Endodermal cell (in vitro differentiated cells): ENCODE measurements at places on chromosomes 4 and X.

- H3K36me3 ChIP-seq: no peaks in the 10 kb centered on the region
- no peak overlapping the region for H3K4me3 ChIP-seq
- no peaks in the 10 kb centered on the region for H3K27me3 ChIP-seq
- DNase-seq: peak; percentile 84
- H3K27ac ChIP-seq: no peak overlapping the region
Measured at GRCh38 chr4:17447675-17448298, 64.1 kb downstream of the QDPR start.

GRCh38 chrX:15498741-15499140, 1.9 kb upstream of the BMX start:
- H3K27me3 ChIP-seq: no peaks in the 10 kb centered on the region
- no peak overlapping the region for H3K27ac ChIP-seq
- no peak for DNase-seq
- no peak overlapping the region for H3K4me3 ChIP-seq
- H3K36me3 ChIP-seq: no peaks in the 10 kb centered on the region

GRCh38 chr4:21628116-21628670, 320.4 kb downstream of the KCNIP4 start:
- no peak overlapping the region for H3K27ac ChIP-seq
- no peak for DNase-seq
- no peak overlapping the region for H3K4me3 ChIP-seq
- no peaks in the 10 kb centered on the region for H3K27me3 ChIP-seq

DNA sequence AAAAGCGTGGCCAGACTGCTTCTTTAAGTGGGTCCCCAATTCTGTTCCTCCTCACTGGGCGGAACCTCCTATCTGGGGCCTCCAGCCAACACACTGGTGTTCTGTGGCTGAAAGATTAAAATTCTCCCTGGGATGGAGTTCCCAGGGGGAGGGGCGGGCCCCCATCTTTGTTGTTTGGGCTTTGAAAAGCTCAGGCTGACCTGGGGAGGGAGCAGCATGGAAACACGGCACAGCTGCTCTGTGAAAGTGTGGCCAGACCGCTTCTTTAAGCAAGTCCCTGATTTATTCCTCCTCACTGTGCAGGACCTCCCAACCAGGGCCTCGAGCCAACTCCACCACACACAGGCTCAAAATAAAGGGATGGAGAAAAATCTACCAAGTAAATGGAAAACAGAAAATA, 219.5 kb downstream of the TMEM47 start:
- no peaks in the 10 kb centered on the region for H3K4me1 ChIP-seq
- H3K4me3 ChIP-seq: no peak overlapping the region
- no peak overlapping the region for H3K27ac ChIP-seq
- H3K36me3 ChIP-seq: no peaks in the 10 kb centered on the region
- no peaks in the 10 kb centered on the region for H3K27me3 ChIP-seq

DNA sequence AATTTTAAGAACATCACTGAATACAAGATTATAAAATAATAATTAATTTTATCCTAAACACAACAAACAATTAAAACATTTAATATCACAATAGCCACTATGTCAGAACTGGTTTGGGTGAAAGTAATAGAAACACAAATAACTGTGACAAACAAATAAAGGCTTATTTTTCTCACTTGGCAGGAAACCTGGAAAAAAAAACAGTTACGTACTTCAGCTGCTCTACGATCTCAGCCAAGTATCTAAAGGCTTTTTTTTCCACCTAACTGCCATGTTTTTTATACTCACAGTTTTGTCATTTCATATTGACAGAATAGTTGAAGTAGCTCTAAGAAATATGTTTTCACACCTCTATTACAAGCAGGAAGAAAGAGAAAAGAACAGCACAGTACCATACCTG, 284.8 kb upstream of the INTU start:
- H3K4me1 ChIP-seq: no peaks in the 10 kb centered on the region
- H3K27me3 ChIP-seq: no peaks in the 10 kb centered on the region
- H3K27ac ChIP-seq: no peak overlapping the region

- H3K27me3 ChIP-seq: no peaks in the 10 kb centered on the region
- H3K4me1 ChIP-seq: no peaks in the 10 kb centered on the region
Measured at GRCh38 chr4:54643958-54644751, 13.6 kb upstream of the KIT start.

GRCh38 chr4:11209826-11210225, 218.9 kb downstream of the HS3ST1 start:
- H3K27ac ChIP-seq: no peak overlapping the region
- no peak overlapping the region for H3K4me3 ChIP-seq
- DNase-seq: no peak

DNA sequence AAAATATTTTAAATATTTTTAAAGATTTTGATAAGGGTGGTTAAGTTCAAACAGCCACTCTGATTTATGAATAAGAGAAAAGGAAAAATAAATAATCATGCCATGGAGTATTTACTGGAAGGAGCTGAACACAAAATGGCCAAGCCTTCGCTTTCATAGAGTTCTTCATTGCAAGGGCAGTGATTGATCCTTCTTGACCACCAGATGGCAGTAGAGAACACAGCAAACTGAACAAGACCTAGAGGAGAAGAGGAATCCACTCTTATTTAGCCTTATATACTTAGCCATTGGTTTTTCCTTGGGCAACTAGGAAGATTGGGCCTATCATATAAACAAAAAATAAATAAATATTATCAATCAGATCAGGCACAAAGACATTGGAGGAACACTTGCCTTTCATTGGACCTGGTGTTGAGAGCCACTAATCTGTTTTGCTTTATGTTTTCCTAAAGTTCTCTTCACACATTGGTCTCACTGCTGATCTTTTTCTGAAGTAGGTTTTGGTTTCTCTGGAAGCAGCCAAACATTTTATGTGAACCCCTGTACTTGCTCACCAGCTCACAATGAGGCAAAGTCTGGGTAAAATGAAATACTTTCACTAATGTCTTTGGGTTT, 58.1 kb upstream of the PARM1 start:
- H3K27me3 ChIP-seq: no peaks in the 10 kb centered on the region
- peaks cover 5% of the 10 kb centered on the region for H3K4me1 ChIP-seq

DNA sequence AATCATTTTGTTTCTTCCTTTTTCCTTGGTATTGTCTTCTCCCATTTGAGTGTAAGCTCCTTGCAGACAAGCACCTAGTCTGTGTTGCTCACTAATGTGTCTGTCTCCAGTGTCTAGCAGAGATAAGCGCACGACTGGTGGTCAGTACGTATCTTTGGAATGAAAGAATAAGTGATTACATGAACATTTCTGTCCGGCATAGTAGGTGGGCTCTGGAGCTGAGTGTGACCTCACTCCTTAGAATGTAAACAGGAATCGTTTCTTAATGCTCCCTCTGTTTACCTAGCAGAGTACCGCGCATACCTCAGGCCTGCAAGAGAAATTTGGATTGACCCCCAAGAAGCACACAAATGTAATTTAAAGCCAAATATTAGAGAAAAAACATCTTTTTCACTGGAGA, 235.4 kb downstream of the MAML3 start:
- H3K4me3 ChIP-seq: no peak overlapping the region
- H3K36me3 ChIP-seq: no peaks in the 10 kb centered on the region
- H3K4me1 ChIP-seq: peaks cover 20% of the 10 kb centered on the region
- no peak for DNase-seq
- no peaks in the 10 kb centered on the region for H3K27me3 ChIP-seq
